Stimulated activated CD4-positive, alpha-beta T cell treated with anti-CD3 and anti-CD28 coated beads, Interleukin-2, amount 100 ng/mL, for 24 hours (primary cell): ENCODE measurements at places on chromosomes 2 and 18.
A peak's percentile ranks its signal among the peaks of the same experiment; 100 is the strongest.

GRCh38 chr2:152635635-152636298 lies 81.5 kb downstream of the PRPF40A start:
- peak; percentile 72 for DNase-seq

- no peak for DNase-seq
These were observed 79.1 kb upstream of the EPB41L3 start for GRCh38 chr18:5622905-5623304.

GRCh38 chr2:237393523-237393922 lies 20.4 kb downstream of the COL6A3 start:
- DNase-seq, result no peak

DNA sequence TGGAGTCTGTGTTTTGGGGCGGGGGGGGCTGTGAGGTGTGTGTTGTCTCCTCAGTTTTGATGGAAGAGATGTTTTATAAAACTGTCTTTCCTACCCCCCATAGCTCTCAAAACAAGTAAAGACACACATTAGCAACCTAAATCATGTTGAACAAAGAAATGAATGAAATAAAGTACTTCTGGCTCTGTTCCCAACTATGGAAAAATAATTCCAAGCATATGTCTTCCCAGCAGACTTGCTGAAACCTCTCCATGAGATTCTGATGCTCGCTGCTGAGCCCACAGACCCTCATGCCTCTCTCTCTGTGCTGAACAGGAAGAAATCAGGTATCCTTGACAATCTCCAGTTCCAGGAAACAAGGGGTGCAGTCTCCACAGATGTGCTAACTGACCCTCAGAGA lies 226.7 kb upstream of the KLHL29 start:
- no peak for DNase-seq

GRCh38 chr18:46567196-46567595 lies 89.8 kb downstream of the LOXHD1 start:
- DNase-seq, result no peak

- DNase-seq, result no peak
These were observed 151.8 kb downstream of the EHBP1 start for GRCh38 chr2:62857139-62857931.

DNA sequence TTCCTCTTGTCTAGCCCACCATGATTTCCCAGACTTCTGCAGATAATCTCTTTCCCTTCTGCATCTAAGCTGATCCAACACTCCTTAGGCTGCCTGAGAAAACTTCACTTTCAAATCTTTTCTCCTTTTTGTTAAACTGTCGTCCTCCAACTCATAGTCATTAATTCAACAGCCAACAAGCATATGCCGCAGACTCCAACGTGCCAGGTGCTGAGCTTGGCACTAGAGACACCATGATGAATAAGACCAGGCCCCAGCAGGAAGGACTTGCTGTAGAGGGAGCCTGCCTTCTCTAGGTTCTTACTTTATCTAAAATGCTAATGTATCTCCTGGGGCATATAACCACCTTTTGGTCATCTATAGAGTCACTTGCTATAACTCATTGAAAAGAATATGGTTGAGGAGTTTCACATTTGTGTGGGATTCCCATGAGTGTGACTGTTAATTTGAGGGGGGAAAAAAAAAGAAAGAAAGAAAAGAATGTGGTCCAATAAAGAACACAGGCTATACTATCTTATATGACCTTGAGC lies 51.0 kb downstream of the ANKRD44 start:
- DNase-seq, result no peak

GRCh38 chr18:79403723-79404566 lies 8.2 kb downstream of the NFATC1 start:
- DNase-seq, result no peak

GRCh38 chr18:50373561-50374219 lies 1.2 kb upstream of the SKA1 start:
- no peak for DNase-seq

- no peak for DNase-seq
These were observed 67.4 kb downstream of the BIN1 start for GRCh38 chr2:127039387-127040031.

DNA sequence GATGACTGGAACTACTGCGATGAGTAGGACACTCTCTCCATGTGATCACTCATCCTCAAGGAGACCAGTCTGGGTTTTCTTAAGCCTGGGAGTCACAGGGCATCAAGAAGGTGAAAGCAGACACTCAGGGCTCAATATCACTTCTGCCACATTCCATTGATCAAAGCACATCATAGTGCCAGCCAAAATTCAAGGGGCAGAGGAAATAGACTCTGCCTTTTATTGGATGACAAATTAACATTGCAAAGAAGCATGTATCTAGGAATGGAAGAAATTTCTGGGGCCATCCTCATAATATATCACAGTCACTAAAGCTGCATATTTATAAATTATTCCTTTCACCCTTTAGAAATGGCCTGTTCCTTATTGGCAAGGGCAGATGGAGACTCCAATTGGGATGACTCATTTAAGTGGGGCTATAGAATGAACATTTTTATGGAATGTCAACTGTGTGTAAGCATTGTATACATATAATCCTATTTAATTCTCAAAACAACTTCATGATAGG lies 114.8 kb upstream of the CDC42EP3 start:
- DNase-seq, result no peak

DNA sequence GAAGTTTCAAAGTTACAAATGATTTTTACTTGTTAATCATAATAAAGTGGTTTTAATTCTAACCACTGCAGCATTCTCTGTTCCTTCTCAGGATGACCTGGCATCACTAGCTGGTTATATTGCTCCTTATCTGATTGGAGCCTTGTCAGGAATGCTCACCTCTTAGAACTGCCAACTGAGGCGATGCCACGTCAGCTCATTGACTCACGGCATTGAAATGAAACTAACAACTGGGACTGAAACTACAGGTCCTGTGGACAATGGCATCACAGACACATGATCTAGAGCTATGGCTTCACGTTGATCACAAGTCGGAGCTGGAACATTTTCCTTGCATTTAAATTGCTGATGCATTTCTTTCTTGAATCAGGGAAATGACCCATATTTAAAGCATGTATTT lies 54.9 kb upstream of the MAP2 start:
- no peak for DNase-seq

- DNase-seq, result no peak
These were observed 53.6 kb upstream of the UGP2 start for GRCh38 chr2:63788071-63788470.

DNA sequence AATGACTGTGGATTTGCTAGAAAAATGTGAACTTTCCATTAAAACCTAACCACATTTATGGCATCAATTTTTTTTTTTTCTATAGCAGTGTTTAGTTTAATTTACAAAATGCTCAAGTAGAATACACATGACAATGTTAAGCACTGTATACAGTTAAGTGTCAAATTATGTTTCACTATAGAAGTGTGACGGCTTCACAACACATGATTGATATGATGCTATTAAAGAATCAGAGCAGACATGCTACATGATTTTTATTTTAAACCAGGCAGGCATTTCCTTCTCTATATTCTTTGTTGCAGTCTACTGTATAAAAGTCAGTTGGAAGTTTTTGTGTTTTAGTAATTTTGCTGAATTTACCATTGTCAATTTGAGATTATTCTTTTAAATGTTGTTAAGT lies 43.6 kb downstream of the PROKR1 start:
- DNase-seq, result no peak

- DNase-seq, result no peak
These were observed 227.1 kb downstream of the MYCN start for GRCh38 chr2:16167451-16167861.

DNA sequence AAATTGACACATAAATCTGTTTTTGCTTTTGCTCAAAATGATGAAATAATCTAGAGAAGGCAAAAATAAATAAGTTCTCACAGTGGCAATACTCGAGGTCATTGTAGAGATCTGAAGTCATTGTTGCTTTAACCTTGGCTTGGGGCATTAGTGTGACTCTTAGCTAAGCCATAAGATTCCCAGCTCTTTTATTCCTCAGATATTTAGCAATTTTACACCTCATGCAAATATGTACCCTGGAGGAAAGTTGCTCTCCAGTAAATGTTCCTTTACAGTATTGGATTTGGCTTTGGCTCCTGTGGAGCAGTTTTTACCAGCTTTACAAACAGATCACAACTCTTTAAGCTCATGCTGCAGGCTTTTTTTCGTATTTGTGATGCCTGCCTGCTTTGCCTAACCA lies 134.2 kb upstream of the NABP1 start:
- DNase-seq, result no peak

DNA sequence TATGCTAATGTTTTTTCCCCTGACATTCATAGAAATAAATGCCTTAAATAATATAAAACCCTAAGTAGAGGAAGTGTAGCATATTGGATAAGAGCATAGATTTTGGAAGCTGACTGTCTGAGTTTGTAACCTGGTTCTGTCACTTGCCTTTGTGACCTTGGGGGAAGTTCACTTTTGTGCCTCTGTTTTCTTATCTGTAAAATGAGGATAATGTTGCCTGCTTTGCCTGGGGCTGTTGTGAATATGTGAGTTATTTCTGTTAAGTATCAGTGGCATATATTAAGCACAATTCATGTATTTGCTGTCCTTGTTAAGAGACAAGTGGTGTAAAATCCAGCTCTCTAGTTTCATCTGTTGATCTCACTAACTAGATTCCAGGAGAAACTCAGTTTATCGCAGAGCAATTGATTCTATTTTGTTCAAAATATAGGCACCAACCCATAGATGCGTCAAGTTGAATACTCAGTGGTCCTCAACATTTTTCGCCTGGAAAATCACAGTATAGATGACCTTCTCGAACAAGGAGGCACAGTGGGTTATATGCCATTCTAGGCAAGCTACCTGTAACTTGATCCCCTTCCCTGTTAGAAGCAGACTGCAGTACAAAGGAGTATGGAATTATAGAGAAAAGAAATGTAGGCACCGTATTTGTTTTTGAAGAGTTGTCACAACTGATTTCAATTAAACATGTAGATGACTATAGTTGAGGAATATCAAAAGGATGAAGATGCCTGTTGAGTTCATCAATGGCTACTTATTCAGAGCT lies 67.0 kb downstream of the SOCS6 start:
- DNase-seq, result no peak

DNA sequence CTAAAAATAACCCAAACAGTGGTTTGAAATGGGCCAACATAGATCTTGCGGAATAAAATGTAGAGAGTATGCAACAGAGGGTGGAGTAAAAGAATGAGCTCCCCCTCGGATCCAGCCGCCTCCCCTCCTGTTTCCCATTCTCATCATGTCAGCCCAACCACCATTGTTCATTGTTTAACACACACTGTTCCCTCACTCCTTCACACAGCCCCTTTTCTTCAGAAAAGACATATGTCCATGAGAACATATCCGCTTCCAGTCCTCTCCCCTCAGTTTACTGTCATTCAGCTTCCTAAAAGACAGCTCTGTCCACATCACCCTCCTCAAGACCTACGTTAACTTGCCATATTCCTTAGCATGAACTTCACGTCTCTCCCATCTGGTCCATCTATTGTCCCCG lies 62.9 kb upstream of the SERTAD2 start:
- DNase-seq, result no peak

DNA sequence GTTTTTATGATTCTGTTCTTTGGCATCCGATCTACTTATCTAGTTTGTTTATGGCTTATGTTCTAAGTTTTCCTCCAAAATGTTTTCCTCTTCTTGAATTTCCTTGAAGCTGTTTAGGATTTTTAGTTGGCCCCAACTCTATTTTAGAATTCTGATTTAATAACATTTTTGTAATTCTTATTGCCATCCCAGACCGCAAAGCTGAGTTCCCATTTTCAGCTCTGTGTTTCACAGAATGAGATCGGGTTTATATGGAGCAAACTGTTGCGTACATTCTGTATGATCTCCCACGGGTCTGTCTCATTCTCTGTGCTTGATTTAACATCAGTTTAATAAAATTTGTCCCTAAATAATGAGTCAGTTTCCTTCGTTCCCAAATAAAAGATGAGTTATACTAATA lies 59.3 kb downstream of the DPP4 start:
- no peak for DNase-seq

DNA sequence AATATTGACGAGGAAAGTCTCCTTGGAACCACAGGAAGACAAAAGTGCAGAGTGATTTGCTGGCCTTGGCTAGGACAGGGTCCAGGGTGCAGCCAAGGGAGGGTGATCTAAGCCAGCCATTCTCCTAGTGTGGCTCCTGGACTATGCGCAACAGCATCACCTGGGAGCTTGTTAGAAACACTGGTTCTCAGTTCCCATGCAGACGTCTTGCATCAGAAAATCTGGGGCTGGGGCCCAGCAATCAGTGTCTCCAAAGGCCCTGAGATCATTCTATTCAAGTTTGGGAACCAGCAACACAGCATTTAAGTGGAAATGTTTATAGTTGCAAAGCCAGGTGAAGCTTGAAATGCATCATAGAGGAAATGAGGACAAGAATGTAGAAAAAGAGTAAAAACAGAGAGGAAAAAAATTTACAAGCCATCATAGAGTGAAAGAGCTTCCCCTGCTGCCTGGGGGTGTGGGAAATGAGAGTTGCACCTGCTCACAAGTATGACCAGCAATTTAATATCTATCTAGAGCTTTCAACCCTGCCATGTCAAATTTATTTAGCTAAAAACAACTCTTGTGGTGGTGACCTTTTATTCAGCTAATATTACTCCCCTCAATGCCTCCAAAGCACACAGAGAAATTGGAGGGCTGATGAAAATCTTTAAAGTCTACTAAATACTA lies 54.4 kb upstream of the SEC11C start:
- DNase-seq, result no peak

DNA sequence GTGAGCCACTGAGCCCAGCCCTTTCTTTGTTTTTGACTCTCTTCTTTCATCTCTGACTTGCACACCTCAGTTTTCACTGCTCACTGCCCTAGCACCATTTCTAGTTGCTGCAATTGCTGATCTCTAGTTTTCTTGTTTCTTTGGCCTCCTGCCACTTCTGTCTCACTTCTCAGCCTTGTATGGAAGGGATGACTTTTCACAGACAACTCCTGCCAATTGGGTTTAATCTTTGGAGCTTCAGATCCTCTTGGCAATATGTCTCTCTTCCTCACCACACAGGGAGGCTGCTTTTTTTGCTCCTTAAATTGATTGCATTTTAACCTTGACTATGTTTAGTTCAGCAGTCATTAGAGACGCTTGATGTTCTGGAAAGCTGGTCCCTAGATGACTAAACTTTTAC lies 323.1 kb downstream of the CTNNA2 start:
- DNase-seq, result no peak

DNA sequence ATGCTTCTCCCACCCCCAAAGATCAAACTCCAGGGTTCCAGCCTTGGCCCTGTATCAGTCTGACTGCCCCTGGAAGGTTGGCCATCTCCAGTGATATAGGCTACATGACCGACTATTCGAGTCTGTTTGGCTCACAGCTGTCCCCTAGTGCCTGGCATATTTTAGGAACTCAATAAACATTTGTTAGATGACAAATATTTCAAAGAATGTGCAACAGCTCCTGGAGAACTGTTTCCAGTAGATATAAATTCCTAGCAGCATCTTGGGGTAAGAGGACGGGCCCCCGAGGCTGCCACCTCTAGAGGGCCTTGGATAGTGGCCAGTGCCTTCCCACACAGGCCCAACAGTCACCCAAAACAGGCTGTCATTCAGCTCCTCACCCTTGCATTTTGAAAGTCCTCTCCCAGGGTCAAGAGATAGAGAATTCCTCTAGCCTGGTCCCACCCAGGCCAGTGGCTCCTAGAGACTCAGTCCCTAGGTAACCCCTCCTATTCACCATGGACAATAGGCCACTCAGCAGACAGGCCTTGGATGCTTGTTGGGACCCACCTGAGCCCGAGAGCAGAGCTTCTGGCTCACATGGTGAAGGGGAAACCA lies 45.1 kb upstream of the ATP6V1B1 start:
- DNase-seq, result no peak

GRCh38 chr2:67851016-67851415 lies 211.8 kb downstream of the C1D start:
- no peak for DNase-seq

GRCh38 chr2:58896638-58897037 lies 655.5 kb upstream of the FANCL start:
- no peak for DNase-seq

GRCh38 chr2:239252801-239253200 lies 148.0 kb downstream of the HDAC4 start:
- DNase-seq, result no peak
